Activated CD4-positive, alpha-beta memory T cell treated with anti-CD3 and anti-CD28 coated beads, Interleukin-2, amount 10 ng/mL, durations not matched to agents 7 days and 5 days (primary cell): ENCODE measurements at places on chromosomes 3 and 15. TPM values are rescaled to one million over a fixed set of nuclear protein-coding genes. Genes with fewer than 3 reads are reported as not detected.

ARPIN gene
- total RNA-seq = not detected

NR2E3 gene
- total RNA-seq = not detected

CAND2 gene
- 0.15 TPM for total RNA-seq

SGO1 gene
- 38.3 TPM for total RNA-seq

UBE3A gene
- 82.2 TPM for total RNA-seq

CAMK2N2 gene
- 0.23 TPM for total RNA-seq

PLSCR2 gene
- total RNA-seq = not detected

GLDN gene
- not detected for total RNA-seq

ECE2 gene
- not detected for total RNA-seq

DUOXA1 gene
- total RNA-seq = not detected

SLC28A2 gene
- total RNA-seq = not detected

CISH gene
- 335 TPM for total RNA-seq

RETNLB gene
- total RNA-seq = not detected

DNAH1 gene
- 20.7 TPM for total RNA-seq

PCOLCE2 gene
- 0.38 TPM for total RNA-seq

SCN5A gene
- total RNA-seq = 0.10 TPM

PPP2R3A gene
- 0.03 TPM for total RNA-seq

HHATL gene
- not detected for total RNA-seq

UACA gene
- 0.58 TPM for total RNA-seq

SLCO2A1 gene
- not detected for total RNA-seq

AGBL1 gene
- not detected for total RNA-seq

SUCNR1 gene
- total RNA-seq = not detected

PCLAF gene
- 110 TPM for total RNA-seq

AP3B2 gene
- total RNA-seq = not detected

TP63 gene
- total RNA-seq = 1.1 TPM

DIPK2A gene
- 21.4 TPM for total RNA-seq

CCDC71 gene
- total RNA-seq = 20.9 TPM

SEMA5B gene
- 0.30 TPM for total RNA-seq

DZIP3 gene
- total RNA-seq = 17.2 TPM

FAM107A gene
- total RNA-seq = not detected

UCN2 gene
- not detected for total RNA-seq

CHST13 gene
- not detected for total RNA-seq

TPRG1 gene
- total RNA-seq = 8.7 TPM

PXK gene
- total RNA-seq = 51.2 TPM

EXD1 gene
- total RNA-seq = not detected

TTLL3 gene
- total RNA-seq = 50.8 TPM

SUSD5 gene
- not detected for total RNA-seq

TJP1 gene
- not detected for total RNA-seq

CDCP1 gene
- total RNA-seq = 1.9 TPM

LIPC gene
- total RNA-seq = 0.68 TPM

LCTL gene
- not detected for total RNA-seq

BTLA gene
- total RNA-seq = 45.7 TPM

KBTBD13 gene
- not detected for total RNA-seq

SNX4 gene
- 29.3 TPM for total RNA-seq

TYRO3 gene
- 0.98 TPM for total RNA-seq

MAP1A gene
- 8.7 TPM for total RNA-seq

CLDN18 gene
- total RNA-seq = not detected

VEPH1 gene
- not detected for total RNA-seq

GADL1 gene
- total RNA-seq = not detected

CD200 gene
- 9.2 TPM for total RNA-seq

GPR149 gene
- not detected for total RNA-seq

ZIC1 gene
- total RNA-seq = not detected

ZMYND10 gene
- total RNA-seq = 1.7 TPM

PLCB2 gene
- total RNA-seq = 140 TPM

TXNRD3 gene
- total RNA-seq = 0.13 TPM

NEK10 gene
- total RNA-seq = 0.35 TPM

RNU6-1 gene
- total RNA-seq = not detected
